ENCODE measurements at places on chromosomes 7 and 10.
A peak's percentile ranks its signal among the peaks of the same experiment; 100 is the strongest.

DNA sequence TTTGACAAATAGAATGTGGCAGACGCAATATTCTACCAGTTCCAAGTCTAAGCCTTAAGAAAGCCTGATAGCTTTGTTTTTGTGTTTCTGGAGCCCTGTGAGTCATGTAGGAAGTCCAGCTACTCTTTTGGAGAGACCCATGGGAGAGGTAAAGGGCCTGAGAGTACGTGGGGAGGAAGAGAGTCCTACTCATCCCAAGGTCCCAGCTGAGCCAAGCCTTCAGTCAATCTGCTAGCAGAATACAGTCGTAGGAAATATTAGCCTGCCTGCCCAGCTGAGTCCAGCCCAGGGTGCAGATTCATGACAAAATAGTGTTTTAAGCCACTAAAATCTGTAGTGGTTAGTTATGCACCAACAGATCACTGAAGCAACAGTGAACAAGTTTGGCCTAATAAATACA is 9.0 kb upstream of the GNA12 start:
- DNase-seq: no peak

DNA sequence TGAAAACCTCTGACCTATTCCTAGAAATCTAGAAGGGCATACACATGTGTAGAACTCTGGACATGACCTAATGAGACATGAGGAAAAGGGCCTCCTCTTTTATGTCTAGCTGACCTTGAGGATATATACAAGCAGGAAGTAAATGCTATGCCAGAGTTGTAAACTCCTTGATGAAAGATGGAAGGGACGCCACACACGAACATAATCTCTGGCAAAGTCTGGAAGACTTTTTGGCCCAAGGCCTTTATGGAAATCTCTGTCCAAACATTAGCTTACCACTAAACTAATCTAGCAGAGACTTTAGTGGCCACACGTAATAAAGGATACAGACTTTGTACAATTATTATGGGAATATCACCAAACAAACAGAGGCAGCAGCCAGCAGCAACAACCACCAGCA is 138.1 kb upstream of the THSD7A start:
- DNase-seq: no peak

GRCh38 chr10:93408783-93409182 is 73.4 kb downstream of the MYOF start:
- DNase-seq: no peak

GRCh38 chr10:115092555-115093285 is 445 bp upstream of the ATRNL1 start:
- DNase-seq: no peak

GRCh38 chr7:14834456-14834855 is 68.1 kb downstream of the DGKB start:
- DNase-seq: no peak

DNA sequence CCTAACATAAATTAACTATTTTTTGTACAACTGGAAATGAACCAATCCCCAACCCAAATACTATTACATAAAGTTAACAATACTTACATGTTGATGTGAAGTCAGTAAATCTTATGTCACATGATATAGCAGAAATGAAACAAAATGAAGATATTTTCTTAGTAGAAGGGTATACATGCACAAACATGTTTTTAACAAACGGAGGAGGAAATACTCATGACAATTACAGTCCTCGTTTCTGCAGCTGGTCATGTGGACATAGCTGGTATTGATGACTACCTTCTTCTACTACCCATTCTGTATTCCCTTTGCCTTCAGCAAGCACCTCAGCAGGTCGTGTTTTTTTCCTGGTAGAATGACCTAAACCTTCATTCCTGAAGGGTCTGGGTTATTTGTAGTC is 252.3 kb downstream of the HTR7 start:
- DNase-seq: no peak

GRCh38 chr10:69963178-69963834 is 89.3 kb upstream of the MACROH2A2 start:
- DNase-seq: no peak

- no peak for DNase-seq
These were observed 312.6 kb downstream of the WDR37 start for GRCh38 chr10:1368842-1369171.

DNA sequence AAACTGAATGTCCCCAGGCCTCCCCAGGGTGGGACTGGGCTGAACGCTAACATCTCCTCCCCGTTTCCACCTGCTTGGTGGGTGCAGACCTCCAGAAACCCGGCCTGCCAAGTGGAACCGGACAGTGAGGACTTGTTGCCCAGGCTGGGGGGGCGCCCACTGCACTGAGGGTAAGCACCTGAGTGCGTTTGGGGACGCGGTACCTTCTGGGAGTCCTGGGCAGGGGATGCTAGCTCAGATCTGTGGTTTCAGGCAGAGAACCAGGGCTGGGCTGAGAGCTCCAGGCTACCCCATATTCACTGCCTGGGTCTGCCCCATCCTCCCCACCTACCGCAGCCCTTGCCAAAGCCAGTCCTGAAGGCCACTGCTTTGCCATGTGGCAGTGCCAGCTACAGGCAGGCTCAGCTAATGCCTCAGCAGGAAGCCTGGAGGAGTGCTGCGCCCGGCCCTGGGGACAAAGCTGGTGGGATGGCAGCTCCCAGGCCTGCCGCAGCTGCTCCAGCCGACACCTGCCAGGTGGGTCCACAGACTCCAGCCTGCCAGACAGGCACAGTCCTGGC is 3.5 kb upstream of the ZNF467 start:
- DNase-seq: no peak

- no peak for DNase-seq
These were observed 26.8 kb downstream of the TACR2 start for GRCh38 chr10:69389827-69390490.

DNA sequence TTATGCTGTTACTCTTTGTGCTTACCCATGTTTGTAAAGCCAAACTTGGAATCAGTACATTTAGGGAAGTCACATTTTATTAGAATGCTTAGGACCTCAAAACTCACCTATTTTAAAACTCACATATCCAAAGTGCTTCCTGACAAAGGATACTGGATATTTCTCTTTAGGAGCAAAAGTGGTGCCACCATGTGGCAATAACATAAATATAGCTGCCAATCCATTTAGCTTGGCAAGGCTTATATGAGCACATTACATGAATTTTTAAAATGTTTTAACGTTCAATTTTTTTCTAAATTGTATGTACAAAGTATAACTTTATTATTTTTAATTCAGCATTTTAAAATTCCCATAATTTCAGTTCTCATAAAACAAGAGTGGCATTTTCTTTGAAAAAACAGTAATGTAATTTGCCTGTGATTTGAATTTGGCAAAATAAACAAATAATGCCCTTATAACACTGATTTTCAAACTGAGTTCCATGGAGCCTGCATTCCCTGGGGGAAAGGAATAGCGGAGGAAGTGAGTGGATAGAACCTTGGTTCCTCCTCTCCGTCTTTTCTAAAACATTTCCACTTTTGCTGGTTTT is 75.4 kb downstream of the HDAC9 start:
- DNase-seq: no peak

DNA sequence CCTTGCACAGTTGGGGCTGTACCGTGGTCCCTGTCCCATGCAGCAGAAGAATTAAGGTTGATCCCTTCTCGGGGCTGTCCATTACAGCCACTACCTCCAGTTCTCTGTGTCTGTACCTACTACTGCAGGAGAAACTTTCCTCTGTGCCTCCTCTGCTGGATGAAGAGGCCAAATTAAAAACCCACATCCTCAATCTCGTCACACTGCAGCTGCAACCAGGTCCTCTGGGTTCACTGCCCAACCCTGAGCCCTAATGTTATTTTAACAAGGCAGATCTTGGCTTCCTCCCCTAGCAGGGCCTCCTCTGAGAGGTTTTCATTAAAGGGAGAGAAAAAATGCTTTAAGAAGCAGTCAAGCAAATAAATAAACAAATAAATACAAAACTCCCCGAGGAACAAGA is 66.6 kb downstream of the PLXNA4 start:
- no peak for DNase-seq

GRCh38 chr7:107659666-107660065 is 962 bp upstream of the SLC26A4 start:
- DNase-seq: no peak

GRCh38 chr7:106623315-106623660 is 37.7 kb downstream of the CCDC71L start:
- no peak for DNase-seq

- DNase-seq: no peak
These were observed 56.0 kb downstream of the SH3PXD2A start for GRCh38 chr10:103799341-103799740.

DNA sequence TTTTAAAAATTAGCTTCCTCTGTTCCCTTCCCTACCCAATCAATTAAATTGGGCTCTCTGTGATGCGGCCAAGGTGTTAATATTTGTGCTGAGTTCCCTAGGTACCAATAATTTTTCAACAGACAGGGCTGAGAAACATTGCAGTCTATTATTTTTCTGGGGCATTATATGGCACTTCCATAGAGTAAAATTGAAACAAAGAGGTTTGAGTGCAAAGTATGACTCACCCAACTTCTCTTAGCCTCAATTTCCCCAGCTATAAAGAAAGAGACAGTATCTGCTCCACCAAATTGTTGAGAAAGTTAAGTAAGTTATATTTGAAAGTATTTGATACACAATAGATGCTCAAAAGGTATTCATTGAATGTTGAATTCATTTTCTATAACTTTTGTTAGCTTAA is 74.9 kb downstream of the TES start:
- no peak for DNase-seq

DNA sequence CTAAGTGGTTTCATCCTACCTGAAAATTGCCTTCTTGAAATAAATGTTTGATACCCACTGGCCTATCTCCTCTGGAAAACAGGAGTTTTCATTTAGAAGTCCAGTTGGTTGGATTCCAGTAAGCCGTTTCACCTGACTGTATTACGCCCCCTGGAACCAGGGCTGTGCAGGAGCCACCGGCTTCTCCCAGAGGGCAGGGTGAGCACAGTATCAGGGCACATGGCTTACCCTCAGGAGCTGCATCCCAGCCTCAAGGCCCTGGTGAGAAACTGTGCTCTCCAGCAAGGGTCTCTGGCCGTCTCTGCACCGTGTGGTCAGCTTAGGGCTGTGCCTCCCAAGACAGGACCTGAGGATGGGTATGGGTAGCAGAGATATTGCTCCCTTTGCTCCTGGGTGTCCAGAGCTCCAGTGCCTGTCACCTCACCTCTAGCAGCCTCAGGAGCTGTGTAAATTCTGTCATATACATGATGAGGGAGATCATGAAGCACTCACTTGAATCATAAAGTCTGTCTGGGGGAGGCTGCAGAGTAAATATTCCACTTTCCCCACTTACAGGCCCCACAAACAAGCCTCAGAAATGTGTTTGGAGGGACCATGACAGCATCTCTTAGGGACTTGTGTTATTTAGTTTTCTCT is 109.6 kb upstream of the SAMD8 start:
- DNase-seq: no peak

GRCh38 chr10:44828508-44829142 is 82.5 kb upstream of the TMEM72 start:
- peak; percentile 52 for DNase-seq

DNA sequence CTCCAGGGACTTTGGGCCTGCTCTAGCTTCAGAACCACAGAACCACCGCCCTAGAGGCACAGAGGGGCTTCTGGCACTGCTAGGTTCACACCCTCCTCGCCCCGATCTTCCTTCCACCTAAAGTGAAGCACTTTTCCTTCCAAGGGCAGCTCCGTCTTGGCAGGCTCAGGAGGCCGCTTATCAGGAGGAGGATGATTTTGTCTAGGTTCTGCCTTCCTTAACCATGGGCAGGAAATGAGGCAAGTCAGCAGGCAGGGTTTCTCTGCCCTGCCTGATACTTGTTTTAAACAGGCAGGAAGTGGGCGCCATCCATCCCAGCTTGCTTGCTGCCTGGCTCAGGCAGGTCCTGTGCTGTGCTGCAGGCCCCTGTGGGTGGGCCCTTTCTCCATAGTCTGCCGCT is 8.3 kb upstream of the ATP6V0E2 start:
- no peak for DNase-seq

- no peak for DNase-seq
These were observed 21.5 kb upstream of the PDE1C start for GRCh38 chr7:32091608-32092210.

GRCh38 chr7:28173531-28173930 is 7.1 kb downstream of the JAZF1 start:
- DNase-seq: no peak

DNA sequence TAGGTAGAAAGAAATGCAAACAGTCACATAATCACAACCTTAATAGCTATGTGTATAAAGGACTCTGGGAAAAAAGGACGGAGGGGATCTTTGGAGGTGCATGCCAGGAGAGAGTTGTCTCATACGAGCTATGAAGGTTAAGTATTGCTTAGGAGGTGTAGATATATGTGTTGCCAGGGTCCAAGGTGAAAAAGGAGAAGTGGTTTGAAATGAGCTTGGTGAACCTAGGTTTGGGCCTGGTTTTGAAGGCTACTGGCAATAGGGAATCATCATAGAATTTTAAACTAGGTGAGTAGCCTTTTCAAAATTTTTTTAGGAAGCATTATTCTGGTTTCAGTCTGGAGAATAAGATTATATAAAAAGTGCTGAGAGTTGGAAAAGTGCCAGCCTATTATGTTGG is 336.8 kb downstream of the AUTS2 start:
- DNase-seq: no peak

GRCh38 chr7:323410-323809 is 33.4 kb downstream of the FOXL3 start:
- DNase-seq: no peak

- no peak for DNase-seq
These were observed 265.7 kb upstream of the BMPER start for GRCh38 chr7:33639552-33640197.

- DNase-seq: no peak
These were observed 93.8 kb downstream of the ADAM12 start for GRCh38 chr10:126294451-126294850.

- no peak for DNase-seq
These were observed 5.4 kb downstream of the BRI3 start for GRCh38 chr7:98286701-98287485.

DNA sequence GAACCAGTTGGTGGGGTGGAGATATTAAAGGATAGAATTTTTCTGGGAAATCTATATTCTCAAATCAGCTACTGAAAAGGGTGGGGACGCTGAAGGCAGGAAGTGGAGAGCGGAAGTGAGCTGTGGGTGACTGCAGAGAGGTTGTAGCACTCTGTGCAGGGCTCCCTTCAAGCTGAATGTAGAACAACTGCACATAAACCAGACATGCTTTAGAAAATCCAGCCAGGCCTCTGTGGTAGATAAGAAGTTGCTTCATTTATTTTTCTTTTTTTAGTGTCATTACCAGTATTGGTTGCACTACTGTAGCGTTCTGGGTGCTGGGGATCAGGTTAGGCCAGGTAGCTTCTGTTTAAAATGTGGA is 127.8 kb downstream of the CELF2 start:
- DNase-seq: no peak

DNA sequence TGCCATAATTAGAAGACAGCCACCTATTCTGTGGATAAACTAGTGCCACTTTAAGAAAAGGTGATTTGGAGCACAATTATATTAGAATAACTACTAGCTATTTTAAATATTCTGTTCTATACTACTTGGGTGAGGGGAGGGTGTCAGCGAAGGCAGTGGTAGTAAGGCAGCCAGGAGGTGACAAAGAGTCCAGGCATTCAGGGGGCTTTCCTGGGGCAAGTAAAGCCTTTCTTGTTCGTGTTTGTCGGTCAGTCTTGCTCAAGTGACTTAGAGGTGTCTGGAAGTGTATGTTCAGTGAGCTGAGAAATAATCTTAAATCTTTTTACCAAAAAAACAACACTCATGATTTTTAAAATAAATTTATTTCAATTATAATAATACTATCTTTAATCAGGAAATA is 34.4 kb downstream of the ADD3 start:
- no peak for DNase-seq

All from right renal cortex interstitium (tissue), 3 donors.